B cell (primary cell): ENCODE measurements at places on chromosomes 4 and X. TPM values are rescaled to one million over a fixed set of nuclear protein-coding genes. Genes with fewer than 3 reads are reported as not detected.

Gene ADGRG4
- total RNA-seq, result not detected in 2 replicates

Gene SLC10A6
- total RNA-seq, result not detected in 2 replicates

Gene TBC1D9
- total RNA-seq, result 235 and 252 TPM in 2 replicates

Gene PLRG1
- total RNA-seq, result 77.3 and 79.0 TPM in 2 replicates

Gene TBX22
- total RNA-seq, result not detected in 2 replicates
